Mononuclear cell (primary cell): ENCODE measurements at places on chromosomes 2 and 18. TPM values are rescaled to one million over a fixed set of nuclear protein-coding genes. Genes with fewer than 3 reads are reported as not detected.

MALL gene
- 0.21 TPM for total RNA-seq

DNAH7 gene
- total RNA-seq, result 0.10 TPM

CCBE1 gene
- under 0.01 TPM for total RNA-seq

PLCL1 gene
- total RNA-seq, result 23.4 TPM

CCDC85A gene
- total RNA-seq, result not detected

NEU2 gene
- not detected for total RNA-seq

FZD7 gene
- 0.63 TPM for total RNA-seq

HOXD9 gene
- total RNA-seq, result not detected

ALKAL2 gene
- total RNA-seq, result not detected

SLC39A6 gene
- 18.1 TPM for total RNA-seq

CHRNG gene
- not detected for total RNA-seq

COL5A2 gene
- total RNA-seq, result 0.94 TPM

ZAP70 gene
- 137 TPM for total RNA-seq

PRKCE gene
- 13.6 TPM for total RNA-seq

NRBP1 gene
- 126 TPM for total RNA-seq
